HuH-7 (cell line): ENCODE measurements at places on chromosomes 4 and X.

DNA sequence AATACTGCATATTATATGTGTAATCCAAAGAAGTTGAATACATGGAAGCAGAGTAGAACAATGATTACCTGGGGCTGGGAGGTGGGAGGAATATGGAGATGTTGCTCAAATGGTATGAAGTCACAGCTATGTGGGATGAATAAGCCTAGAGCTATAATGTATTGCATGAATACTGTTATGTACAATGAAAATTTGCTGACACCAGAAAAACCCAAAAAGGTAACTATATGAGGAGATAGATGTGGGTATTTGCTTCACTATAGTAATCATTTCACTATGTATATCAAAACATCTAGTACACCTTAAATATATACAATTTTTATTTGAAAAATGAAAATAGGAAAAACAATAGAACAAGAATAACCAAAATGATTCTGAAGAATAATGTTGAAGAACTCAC is 11.2 kb downstream of the PAGE3 start:
- DNase-seq: no peak

DNA sequence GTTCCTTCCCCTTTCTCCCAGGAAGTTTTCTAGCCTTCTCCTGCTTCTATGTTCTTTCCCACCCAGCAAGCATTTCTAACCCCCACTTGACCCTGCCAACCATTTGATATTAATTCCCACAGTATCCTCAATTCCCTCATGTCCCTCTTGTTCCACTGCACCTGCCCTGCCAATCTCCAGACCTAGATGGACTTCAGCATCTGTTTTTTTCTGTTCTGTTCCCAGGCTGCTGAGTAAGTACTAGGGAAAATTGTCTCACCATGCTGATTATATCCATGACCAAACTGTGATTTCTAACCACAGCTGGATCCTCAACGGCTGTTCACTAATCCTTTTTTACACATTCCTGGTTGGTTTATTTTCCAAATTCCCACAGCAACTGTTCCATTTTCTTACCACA is 37.7 kb downstream of the CLCN5 start:
- no peak for DNase-seq

DNA sequence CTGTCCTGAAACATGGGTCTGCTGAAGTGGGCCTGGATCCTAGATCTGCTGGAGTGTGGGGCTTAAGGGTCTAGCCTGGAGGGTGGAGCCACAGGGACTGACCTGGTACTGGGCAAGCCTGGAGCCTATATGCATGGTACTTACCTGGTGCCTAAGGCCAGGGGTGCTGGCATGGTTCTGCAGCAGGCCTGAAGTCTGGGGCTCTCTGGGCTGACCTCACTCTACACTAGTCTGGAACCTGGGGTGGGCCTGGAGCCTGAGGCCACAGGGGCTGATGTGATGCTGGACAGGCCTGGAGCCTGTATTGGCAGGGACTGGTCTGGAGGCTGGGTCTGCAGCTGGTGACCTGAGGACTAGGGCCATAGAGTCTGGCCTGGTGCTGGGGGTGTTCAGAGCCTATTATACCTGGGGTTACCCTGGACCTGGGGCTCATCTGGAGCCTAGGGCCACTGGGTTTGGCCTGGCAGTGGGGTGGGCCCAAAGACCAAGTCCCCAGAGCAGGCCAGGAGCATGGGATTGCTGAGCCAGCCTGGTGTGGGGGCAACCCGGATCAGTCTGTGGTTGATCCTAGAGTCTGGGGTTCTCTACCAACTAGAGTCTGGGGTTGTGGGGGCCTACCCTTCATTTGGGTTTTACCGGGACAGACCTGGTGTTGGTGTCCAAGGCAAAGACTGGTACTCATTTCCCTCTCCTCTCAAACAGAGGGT is 179.6 kb downstream of the SLC4A4 start:
- DNase-seq: no peak

- no peak for DNase-seq
Measured at GRCh38 chr4:110898290-110898689, 275.4 kb upstream of the PITX2 start.

GRCh38 chr4:16082426-16083240 is 1.2 kb downstream of the PROM1 start:
- peak; percentile 81 for DNase-seq

GRCh38 chr4:144967161-144967560 is 130.8 kb downstream of the ANAPC10 start:
- DNase-seq: no peak

- DNase-seq: no peak
Measured at GRCh38 chr4:80475798-80476197, 140.3 kb downstream of the CFAP299 start.

GRCh38 chr4:151260526-151260925 is 16.4 kb upstream of the PRSS48 start:
- DNase-seq: no peak

DNA sequence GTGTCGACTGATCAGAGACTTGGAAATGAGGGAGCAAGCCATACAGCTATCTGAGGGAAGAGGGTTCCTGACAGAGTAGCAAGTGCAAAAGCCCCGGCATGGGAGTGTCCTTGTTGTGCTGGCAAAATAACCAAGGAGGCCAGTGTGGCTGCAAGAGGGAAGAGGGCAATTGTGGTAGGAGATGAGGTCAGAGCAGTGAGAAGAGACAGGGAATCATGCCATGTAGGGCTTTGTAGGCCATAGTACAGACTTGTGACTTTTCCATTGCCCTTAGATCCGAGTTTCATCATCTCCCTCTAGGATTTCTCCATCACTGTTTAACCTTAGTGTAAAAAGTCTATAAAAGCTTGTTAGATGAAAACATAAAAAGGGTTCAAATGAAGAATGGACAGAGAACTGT is 76.2 kb downstream of the DOCK11 start:
- peak; percentile 32 for DNase-seq

GRCh38 chrX:53622431-53622830 is 64.1 kb downstream of the HUWE1 start:
- DNase-seq: no peak

DNA sequence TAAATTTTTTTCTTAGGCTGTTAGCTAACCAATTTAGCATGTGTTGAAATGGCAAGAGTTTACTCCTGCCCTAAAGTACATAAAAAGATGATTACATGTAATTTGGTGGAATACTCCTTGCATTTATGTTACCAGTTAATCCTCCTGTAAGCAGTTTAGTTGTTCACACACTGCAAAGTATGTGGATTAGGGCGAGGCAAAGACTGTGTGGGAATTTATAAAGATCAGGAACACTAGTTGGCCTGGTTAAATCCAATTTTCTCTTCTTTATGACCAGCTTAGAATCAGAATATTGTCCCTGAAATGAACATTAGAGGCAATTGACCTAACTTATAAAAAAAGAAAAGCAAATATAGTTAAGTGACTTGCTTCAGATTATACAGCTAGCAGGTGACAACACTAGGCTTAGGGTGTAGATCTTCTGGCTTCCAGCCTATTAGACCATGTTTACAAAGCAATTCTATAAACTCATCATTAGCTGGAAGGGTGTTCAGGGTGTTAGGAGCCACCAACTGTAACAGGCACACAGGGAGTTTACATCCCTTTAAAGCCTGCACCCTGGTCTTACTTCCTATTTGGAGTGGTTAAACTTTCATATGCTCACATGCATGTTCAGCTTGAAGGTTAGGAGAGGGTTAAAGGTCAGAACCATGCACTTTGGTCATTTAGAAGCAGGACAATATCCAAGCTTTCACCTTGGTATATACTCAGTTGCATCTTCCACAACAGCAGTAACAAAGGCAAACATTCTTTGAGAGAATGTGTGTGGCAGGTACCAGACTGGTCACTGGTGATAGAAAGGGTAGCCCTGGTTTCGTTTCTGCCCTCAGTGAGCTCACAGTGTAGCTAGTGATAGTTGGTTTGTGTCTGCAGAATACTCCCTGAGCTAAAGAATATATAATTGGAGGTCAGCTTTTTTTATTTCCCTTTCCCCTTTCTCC is 72.6 kb downstream of the GC start:
- DNase-seq: no peak

- DNase-seq: no peak
Measured at GRCh38 chr4:162157241-162157640, 6.6 kb downstream of the FSTL5 start.

DNA sequence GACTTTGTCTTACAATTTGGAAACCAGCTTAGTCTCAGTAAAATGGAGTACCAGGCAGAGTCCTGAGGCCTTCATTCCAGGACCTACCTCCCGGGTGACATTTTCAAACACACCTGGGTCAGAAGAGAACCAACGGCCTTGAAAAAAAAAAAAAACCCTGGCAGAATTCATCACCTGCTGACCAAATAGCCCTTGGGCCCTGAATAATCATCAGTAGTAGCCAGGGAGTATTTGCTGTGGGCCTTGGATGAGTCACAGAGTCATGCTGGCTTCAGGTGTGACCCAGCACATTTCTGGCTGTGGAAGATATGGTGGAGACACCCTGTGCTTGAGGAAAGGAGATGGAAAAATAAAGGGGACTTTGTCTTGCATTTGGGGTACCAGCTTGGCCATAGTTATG is 92.2 kb downstream of the LPAR4 start:
- no peak for DNase-seq

DNA sequence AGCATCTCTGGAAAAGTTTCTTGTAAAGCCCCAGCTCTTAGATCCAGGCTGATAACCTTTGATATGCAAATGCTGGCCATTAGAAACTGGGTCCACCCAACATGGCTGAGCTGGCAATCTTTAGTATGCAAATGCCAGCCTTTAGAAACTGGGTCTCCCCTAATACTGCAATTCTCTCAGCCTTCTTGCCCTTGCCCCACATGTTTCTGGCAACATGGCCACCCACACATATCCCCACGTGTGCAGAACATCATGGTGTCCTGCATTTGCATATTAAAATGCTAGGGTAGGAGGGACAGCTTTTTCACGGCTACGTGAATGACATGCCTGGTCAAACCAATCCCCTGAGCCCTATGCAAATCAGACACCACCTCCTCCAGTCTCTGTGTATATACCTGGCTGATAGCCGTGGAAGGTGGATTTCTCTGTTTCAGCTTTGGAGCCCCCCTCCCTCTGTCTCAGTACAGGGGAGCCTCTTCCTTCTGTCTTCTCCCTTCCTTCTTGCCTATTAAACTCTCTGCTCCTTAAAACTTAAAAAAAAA is 344.0 kb upstream of the NWD2 start:
- DNase-seq: no peak

- DNase-seq: no peak
Measured at GRCh38 chrX:26918631-26919030, 544.5 kb downstream of the PPP4R3C start.

GRCh38 chr4:7747566-7747965 is 192.1 kb downstream of the AFAP1 start:
- DNase-seq: no peak

- DNase-seq: no peak
Measured at GRCh38 chr4:144701683-144702233, 55.8 kb downstream of the HHIP start.

DNA sequence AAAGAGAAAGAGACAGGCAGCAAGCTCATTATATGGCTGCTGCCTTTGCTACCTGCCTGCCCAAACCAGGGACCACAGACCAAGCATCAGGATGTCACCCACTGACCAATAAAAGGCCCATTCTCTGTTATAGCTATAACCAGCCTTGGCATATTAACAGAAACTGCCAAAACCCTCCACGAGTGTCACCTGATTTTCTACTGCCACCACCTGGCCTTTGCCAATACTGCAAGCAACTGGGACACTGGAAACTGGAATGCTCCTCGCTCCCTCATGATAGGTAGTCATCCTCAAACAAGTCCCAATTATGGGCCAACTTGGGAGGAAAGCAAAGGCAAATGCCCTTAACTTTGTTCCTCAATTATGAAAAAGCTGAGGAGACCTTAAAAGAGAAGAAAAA is 76.0 kb downstream of the SPIN4 start:
- no peak for DNase-seq

- no peak for DNase-seq
Measured at GRCh38 chr4:83129264-83129663, 14.7 kb upstream of the PLAC8 start.

DNA sequence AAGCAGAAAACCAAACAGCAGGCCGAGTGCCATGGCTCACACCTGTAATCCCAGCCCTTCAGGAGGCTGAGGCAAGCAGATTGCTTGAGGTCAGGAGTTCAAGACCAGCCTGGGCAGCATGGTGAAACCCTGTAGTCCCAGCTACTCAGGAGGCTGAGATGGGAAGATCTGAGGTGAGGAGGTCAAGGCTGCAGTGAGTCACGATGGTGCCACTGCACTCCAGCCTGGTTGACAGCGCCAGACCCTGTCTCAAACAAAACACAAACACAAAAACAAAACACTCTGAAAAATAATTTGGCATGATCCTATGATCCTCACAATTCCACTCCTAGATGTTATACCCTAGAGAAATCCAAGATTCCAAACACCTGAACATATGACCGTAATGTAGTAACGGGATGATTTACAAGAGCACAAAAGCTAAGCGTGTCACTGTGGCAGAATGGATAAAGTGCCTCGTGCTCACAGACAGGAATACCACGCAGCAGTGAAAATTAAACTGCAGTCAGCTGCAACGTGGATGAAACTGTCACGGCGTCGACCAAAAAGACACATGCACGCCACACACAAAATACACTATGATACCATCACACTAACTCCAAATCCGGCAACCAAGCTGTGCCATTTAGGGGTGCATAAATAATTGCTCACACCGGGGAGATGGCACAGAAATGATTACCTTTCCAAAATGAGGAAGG is 1.7 kb downstream of the NELFA start:
- no peak for DNase-seq

DNA sequence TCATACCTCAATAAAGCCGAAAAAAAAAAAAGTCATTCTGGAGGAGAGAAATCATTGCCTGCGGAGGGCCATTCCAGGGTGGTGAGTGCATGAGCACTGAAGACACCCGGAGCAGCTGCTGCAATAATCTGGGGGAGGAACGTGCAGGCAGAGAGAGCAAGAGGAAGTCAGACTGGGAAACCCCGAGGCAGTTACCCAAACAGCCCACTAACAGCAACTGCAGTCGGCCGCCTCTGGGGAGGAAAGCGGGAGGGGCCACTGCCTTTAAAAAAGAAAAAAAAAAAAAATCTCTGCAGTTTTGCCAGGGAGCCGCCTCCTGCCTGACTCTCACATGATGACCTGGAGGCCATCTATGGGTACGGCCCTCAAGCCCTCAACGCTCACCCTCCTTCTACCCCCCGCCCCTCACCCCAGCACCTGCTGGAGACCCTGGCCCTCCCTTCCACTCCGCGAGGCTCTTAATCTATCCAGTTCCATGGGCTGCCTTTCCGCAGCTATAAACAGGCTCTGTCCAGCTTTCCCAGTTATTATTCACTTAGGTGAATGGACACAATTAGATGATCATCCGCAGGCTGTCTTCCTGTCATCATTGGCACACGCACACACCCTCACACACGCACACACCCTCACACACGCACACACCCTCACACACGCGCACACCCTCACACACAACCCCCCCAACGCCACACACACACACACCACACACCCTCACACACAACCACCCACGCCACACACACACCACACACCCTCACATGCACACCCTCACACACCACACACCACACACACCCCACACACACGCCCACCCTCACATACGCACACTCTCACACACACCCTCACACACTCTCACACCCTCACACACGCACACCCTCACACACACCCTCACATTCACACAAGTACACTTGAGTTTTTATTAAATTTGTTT is 3.4 kb upstream of the AVPR2 start:
- DNase-seq: no peak

GRCh38 chr4:152935631-152936445 is at the start of gene FHDC1:
Gene FHDC1, plus strand, starts transcription at chr4:152936323. Its CDS starts 6,735 bp downstream, at chr4:152943058.
- peak; percentile 77 for DNase-seq
